ENCODE measurements at places on chromosomes 2 and 18.

GRCh38 chr18:39839782-39840181 lies 2115.3 kb upstream of the PIK3C3 start:
- DNase-seq, result no peak

DNA sequence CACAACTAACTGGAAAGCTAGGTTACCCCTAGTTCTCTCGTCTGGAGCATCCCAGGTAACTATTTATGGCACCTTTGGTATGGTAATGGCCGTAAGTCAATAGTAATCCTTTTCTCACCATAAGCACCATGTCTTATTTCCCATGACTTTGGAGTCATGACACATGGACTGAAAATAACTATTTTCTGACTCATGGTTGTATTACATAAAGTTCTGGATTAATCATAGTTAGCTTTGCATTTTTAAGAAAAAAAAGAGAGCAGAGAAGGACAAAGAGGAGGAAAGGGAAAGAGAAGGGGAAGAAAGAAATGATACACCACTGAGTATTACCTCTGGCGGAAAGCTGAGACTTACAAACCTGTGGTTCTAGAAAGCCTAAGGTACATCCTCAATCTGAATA lies 99.3 kb downstream of the BIN1 start:
- no peak for DNase-seq

DNA sequence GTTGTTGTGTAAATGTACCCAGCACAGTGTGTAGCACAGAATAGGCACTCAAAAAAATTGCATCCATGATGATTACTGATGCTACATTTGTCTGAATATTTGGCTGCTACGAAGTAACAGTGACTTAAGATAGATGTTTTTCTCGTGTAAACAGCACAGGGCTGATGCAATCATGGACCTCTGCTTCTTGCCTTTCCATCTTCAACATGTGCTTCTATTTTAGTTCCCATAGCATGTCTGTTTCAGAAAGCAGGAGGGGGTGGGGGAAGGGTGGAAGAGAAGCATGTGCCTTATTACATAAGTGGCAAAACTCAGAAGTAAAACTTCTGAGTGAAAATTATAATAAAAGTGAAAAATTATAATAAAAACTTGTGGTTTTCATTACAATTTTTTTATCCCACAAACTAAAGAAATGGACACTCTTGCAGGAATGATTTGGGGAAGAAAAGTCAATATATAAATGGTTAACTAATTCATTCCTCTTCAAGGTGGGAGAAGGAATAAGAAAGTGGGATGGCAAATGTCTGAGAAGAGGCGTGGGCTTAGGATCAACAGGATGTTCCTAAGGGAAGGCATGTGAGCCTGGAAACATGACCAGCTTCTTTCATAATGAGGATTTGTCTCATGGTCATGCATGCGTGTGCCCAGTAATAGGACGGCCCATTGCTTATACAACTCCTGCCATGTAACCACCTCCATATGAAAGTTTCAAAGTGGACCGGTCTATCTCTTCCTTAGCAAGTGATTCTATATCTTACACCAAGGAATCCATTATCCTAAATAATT lies 27.2 kb downstream of the CCBE1 start:
- DNase-seq, result no peak

- no peak for DNase-seq
These were observed 9.3 kb upstream of the MGAT5 start for GRCh38 chr2:134244587-134244986.

GRCh38 chr2:24490181-24490689 lies 819 bp upstream of the NCOA1 start:
- peak; percentile 24 for DNase-seq

DNA sequence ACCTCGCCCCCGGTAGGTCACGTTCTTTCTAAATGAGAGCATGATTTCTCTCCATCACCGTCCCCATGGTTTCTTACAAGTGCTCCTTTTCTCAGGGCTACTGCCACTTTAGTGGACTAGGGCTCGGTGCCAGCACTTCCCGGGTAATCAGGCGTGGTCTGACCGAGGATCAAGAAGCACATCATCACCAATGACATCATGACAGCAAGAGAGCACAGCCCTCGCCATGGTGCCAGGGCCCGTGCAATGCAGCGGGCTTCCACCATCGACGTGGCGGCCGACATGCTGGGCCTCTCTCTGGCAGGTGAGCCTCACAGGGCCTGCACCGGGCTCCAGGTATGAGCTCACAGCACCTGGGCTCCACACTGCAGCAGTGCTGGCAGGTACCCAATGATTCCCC lies 75.2 kb downstream of the INPP4A start:
- no peak for DNase-seq

DNA sequence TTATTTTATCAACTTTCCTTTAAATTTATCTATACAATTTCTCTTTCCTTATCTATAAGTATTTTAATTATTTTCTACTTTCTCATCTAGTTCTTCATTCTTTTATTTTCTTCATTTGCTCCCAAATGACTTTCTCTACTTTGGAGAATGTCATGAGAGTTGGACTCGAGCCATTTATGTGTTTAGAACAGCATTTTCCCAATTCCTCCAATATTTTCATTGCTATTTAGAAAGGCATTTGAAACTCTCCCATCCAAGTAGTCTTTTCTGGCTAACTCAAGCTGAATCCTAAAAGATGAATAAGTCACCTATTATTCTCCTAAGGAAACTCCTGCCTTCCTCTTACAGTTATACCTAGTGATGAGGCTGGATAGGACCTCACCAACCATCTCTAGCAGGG lies 15.8 kb upstream of the FEZ2 start:
- no peak for DNase-seq

GRCh38 chr2:61177727-61178549 lies 15.9 kb downstream of the C2orf74 start:
- no peak for DNase-seq

Measured in iPS-NIHi11 (cell line).